Amygdala (tissue), 56 donors: ENCODE measurements at places on chromosomes 16 and 17.
A peak's percentile ranks its signal among the peaks of the same experiment; 100 is the strongest.

DNA sequence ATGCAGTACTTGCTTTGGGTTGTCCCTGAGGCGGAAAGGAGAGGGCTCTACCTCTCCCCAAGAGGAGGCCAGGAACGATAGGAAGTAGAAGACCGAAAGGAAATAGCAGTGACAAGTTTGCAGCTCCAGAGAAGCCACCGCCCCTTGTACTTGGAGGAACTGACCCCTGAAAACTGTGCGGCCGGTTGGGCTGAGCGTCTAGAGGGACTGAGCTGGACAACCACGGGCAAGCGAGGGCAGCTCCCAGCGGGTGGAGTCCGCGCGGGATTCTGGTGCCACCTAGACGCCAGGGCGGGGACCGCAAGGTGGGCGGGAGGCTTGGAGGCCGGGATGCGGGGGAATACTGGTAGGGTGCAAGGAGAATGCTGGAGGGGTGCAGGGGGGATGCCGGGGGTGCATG, 1.3 kb upstream of the SLC6A4 start:
- peak; percentile 9 for DNase-seq

- DNase-seq: no peak
Measured at GRCh38 chr17:57566721-57567120, 178.4 kb downstream of the CCDC182 start.

DNA sequence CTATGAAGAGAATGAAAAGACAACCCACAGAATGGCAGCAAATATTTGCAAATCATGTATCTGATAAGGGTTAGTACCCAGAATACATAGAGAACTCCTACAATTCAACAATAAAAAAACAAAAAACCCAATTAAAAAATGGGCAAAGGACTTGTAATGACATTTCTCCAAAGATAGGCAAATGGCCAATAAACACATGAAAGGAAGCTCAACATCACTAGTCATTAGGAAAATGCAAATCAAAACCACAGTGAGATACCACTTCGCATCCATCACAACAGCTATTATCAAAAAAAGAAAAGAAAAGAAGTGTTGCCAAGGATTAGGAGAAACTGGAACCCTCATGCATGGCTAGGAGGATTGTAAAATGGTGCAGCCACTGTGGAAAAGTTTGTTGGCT, 45.1 kb upstream of the ARL6IP1 start:
- no peak for DNase-seq

- peak; percentile 44 for DNase-seq
Measured at GRCh38 chr16:35431829-35432663, 1972.6 kb downstream of the TP53TG3F start.

DNA sequence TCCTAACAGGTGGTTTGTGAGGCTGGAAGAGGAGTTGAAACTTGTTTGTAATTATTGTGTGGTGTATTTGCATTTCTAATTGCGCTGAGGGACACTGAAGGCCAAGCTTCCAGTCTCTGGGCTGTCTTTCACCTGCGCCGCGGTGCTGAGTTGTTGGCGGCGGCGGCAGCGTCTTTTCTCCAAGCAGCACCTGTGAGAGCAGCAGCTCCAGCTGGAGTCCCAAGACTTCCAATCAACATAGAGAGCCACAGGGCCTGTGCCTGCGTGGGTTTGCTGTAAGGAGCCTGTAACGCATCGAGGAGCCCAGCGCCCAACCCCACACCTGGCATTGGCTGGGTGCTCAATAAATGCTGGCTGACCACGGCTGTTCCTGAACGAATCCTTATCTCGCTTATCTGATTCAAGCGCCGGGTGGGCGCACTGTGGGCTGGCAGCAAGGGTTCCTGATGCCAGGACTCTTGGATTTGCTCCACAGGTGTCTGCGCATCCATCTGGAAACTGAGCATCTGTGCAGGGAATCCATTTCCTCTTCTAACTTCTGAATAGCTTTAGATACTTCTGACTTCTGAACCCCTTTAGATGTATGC, 138.1 kb downstream of the ASIC2 start:
- no peak for DNase-seq

- DNase-seq: no peak
Measured at GRCh38 chr17:57484081-57484666, 227.9 kb downstream of the MSI2 start.

DNA sequence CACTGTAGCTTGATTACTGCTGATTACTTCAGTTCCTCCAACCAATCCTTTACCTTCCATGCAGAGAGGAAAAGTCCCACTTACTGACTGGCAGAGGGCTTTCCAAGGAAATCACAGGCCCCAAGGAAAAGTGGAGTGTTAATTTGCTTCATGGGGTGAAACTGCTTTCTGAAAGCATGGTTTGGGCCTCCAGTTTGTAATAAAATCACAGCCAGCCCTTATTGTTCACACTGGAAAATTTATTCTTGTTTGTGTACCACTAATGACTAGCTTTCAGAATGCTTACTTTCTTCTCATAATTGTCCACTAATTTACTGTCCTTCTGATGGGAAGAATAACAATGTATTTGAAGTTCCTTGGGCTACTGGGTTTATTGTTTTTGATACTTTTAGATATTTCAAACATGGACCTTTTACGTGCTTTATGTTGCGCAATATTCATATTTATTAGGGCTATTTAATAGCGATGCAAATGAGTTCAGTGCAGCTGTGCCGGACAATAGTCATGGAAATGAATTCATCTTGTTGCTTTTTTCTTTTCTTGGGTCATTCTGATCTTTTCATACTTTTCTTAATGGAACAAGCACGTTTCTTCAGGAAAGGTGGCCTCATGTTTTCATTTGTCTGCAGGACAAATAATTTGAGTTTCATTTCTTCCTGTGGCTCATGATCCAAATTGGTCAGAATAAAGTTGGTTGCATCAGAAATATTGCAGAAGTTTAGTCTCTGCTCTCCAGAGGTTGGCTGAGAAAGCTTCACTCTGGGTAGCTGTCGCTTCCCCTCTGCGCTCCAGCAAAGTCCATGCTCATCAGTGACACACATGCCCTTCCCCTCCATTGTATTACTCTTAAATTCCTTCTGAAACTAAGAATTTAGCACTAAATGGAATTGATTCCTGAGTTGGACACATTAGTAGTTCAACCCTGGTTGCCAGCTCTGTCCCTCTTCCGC, 128.7 kb downstream of the PRKCA start:
- no peak for DNase-seq

- no peak for DNase-seq
Measured at GRCh38 chr17:74126179-74126900, 77.1 kb upstream of the RPL38 start.

GRCh38 chr17:15086776-15087295, 178.3 kb downstream of the PMP22 start:
- DNase-seq: no peak

- DNase-seq: no peak
Measured at GRCh38 chr17:30273373-30273772, 18.4 kb downstream of the BLMH start.

DNA sequence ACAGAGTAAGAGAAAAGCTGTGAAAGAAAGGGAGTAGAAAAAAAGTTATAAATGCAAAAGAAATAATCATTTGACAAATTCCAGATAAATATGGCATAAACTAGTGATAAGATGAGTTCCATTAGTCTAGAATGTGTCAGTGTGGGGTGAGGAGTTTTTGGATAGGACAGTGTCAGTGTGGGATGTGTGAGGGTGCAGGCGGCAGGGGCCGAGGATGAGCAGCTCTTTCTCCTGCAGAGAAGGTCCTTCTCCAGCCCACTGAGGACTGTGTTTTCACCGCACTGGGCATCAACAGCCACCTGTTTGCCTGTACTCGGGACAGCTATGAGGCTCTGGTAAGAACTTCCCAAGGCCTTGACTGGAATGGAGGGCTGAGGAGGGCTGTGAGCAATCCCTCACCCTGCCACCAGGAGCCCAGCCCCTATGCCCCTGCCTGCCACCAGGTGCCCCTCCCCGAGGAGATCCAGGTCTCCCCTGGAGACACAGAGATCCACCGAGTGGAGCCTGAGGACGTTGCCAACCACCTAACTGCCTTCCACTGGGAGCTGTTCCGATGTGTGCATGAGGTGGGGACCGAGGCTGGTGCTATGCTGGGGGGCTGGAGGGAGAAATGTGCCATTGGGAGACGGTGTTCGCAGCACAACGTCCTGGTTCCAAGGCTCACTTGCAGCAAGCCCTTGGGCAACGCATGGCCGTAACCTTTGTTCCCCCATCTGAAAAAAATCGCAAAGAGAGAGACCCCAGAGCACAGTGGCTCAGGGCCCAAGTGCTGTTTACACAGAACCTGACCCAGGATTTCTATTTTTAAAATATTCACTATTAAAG, 13.1 kb downstream of the RAPGEFL1 start:
- no peak for DNase-seq

DNA sequence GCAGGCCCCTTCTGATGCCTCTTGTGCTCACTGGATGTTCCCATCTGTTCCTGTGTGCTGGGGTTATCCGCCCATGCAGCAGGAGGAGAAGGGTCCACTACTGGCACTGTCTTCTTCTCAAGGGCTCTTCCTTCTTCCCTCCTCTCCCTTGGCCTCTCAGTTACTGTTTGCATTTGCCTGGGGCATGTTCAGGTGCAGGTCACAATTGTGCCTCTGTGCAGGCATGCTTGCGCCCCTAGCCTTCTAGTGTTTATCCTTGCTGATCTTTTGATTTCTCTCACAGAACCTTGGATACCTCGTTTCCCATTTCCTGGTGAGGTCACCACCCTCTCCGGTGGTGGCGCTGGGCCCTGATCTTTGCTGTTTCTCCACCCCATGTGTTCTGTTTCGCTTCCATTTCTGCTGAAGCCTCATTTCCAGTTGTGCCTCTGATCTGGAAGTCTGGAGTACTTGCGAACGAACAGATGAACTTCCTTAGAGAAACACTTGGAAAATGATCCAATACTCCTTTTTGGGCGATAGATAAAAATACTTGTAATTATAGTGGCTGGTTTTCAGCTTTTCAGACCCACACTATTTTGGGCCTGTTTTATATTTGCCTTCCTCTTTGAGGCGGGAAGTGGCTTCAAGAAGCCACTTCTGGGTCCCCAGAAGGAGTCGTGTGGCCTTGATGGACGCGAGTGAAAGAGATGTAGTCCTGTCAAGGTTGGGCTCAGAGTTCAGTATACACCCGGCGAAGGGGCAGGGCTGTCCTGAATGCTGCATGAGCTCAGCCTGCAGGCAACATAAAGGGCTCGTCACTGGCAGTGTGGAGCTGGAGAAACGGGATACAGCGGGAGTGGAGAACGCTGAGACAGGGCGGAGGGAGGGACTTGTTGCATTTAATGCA, 312.9 kb downstream of the SNX29 start:
- DNase-seq: no peak

- DNase-seq: no peak
Measured at GRCh38 chr17:28726226-28726626, at the start of gene TLCD1. Gene TLCD1 (minus strand): TSS chr17:28726233. CDS start chr17:28726097, 136 bp downstream.

GRCh38 chr16:74053826-74054225, 242.8 kb upstream of the PSMD7 start:
- DNase-seq: no peak

DNA sequence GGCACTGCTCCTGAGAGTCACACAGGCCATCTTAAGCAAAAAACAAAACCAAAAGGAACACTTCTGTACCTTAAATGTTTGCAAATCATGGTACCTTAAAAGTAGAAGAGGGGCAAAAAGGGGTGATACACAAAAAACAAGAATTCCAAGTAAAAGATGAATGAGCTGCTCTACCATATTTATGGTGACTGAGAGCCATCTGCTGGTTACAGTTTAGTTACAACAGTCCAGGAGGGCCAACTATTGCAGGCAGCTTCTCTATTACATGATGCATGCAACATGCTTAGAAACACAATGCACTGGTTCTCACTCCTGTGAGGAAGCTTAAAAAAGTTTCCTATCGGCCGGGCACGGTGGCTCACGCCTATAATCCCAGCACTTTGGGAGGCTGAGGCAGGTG, 53.5 kb downstream of the STX8 start:
- DNase-seq: peak; percentile 19

DNA sequence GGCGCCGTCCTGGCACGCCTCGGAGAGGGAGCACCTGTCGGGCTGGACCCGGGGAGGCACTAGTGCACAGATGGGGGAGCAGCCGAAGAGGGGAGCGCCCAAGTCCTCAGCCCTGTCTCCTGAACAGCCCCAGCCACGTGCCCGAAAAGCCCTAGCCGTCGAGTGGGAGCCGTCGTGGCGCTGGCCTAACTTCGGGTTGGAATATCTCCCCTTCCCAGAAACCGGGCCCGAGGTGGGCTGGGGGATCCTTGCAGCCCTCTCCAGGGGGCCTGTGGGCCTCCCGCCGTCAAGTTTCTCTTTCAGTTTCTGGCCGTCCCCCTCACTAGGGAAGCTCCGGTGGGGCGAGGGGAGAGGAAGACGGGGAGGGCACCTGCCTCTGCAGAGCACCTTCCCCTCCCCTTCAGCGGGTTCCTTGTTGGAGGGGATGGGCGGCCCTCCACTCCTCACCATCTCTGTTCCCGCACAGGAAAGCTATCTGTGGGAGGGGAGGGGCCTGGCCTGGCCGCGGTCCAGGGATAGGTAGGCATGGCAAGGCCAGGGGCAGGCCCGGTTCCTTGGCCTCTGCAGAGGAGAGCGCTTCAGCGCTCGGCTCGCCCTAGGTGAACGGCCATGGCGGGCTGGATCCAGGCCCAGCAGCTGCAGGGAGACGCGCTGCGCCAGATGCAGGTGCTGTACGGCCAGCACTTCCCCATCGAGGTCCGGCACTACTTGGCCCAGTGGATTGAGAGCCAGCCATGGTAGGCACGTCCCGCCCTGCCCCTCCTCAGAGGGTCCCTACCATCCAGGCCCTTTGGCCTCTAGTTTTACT, 709 bp downstream of the STAT5A start:
- DNase-seq: no peak

DNA sequence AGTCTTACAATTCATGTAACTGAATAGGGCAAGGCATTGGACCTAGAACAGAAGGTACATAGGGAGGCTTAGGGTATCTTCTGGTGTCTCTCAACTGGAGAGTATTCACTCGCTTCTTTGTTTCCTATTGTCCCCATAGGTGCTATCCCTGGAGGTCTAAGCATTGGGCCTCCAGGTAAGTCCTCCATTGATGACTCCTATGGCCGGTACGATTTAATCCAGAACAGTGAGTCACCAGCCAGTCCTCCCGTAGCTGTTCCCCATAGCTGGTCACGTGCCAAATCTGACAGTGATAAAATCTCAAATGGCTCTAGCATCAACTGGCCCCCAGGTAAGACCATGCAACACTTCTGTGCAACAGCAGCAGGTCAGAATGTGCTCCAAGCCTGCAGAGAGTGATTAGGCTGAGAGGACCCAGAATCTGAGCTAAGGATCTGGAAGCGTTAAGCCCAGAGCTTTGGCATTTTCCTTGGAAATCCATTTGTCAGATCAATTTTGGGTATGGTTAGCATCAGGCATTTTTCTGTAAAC, 35.7 kb downstream of the TMC6 start:
- no peak for DNase-seq
